ENCODE measurements at places on chromosomes 2 and 18. TPM values are rescaled to one million over a fixed set of nuclear protein-coding genes. Genes with fewer than 3 reads are reported as not detected.

Gene GKN2
- total RNA-seq = not detected

Gene KRTCAP3
- 6.4 TPM for total RNA-seq

Gene TDRD15
- total RNA-seq = not detected

Gene UCN
- total RNA-seq = 1.1 TPM

Gene MBOAT2
- total RNA-seq = 8.8 TPM

Gene DRC1
- total RNA-seq = not detected

GRCh38 chr2:31980674-31981356 lies 30.0 kb downstream of the MEMO1 start:
- H3K4me3 ChIP-seq = no peak overlapping the region
- peak overlapping the region; percentile 61 for H3K27ac ChIP-seq
- H3K4me1 ChIP-seq = peaks cover 18% of the 10 kb centered on the region
- peaks cover 20% of the 10 kb centered on the region for H3K36me3 ChIP-seq
- DNase-seq = no peak
- H3K27me3 ChIP-seq = no peaks in the 10 kb centered on the region

GRCh38 chr2:47064106-47064505 lies 91.0 kb downstream of the STPG4 start:
- peaks cover 9% of the 10 kb centered on the region for H3K36me3 ChIP-seq
- no peak overlapping the region for H3K4me3 ChIP-seq
- H3K27me3 ChIP-seq = no peaks in the 10 kb centered on the region
- no peak for DNase-seq
- H3K4me1 ChIP-seq = no peaks in the 10 kb centered on the region

DNA sequence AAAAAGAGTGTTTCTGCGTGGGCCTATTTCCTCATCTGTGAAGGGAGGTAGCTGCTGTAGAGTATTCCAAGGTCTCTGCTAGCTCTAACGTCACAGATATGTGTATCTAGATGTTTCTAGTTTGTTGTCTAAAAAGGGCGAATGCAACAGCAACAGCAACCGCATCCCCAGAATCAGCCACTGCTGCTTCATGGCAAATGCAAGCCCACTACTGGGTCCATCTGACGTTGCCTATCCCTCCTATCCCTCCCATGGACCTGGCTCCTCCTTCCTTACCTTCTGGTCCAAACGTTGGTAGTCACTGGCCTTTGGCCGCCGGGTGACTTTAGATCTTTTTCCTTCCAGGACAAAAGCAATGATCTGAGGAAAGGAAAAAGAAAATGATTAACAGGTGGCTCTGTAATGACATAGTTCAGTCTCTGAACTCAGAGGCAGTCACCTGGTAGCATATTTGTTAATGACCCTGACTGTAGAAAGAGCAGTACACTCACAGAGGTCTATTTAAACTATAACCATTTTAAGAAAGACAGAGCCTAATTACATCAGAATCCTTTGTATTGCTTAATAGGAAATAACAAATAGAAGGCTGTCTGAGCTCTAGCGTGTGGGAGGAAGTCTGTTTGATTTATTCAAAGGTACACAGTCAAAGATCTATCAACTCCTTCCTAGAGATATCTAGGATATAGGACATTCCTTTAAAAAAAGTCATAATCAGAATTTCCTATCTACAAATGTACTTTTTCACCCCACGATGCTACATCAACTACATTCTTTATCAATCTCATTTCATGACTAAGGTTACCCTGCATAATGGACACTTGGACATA lies 2.9 kb downstream of the TGOLN2 start:
- H3K27ac ChIP-seq = peak overlapping the region; percentile 100
- H3K4me3 ChIP-seq = peak overlapping the region; percentile 92
- no peaks in the 10 kb centered on the region for H3K27me3 ChIP-seq
- peaks cover 61% of the 10 kb centered on the region for H3K4me1 ChIP-seq
- H3K36me3 ChIP-seq = peaks cover 78% of the 10 kb centered on the region

DNA sequence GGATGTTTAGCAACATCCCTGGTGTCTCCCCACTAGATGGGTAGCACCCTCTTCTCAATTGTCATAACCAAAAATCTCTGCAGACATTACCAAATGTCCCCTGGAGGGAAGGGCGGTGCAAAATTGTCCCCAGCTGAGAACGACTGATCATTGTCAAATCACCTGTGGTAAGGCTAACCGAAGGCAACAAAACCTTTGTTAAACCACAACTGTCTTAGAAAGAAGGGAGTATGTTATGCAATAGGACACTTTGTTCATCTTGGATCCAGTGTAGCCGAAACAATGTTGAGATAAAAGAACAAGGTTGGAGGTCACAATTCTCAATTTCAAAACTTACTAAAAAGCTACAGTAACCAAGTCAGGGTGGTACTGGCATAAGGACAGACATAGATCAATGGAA lies 50.3 kb upstream of the ST3GAL5 start:
- no peak for DNase-seq
- H3K4me3 ChIP-seq = no peak overlapping the region
- H3K27me3 ChIP-seq = peaks cover 6% of the 10 kb centered on the region
- peaks cover 10% of the 10 kb centered on the region for H3K4me1 ChIP-seq
- no peak overlapping the region for H3K27ac ChIP-seq
- peaks cover 24% of the 10 kb centered on the region for H3K36me3 ChIP-seq

DNA sequence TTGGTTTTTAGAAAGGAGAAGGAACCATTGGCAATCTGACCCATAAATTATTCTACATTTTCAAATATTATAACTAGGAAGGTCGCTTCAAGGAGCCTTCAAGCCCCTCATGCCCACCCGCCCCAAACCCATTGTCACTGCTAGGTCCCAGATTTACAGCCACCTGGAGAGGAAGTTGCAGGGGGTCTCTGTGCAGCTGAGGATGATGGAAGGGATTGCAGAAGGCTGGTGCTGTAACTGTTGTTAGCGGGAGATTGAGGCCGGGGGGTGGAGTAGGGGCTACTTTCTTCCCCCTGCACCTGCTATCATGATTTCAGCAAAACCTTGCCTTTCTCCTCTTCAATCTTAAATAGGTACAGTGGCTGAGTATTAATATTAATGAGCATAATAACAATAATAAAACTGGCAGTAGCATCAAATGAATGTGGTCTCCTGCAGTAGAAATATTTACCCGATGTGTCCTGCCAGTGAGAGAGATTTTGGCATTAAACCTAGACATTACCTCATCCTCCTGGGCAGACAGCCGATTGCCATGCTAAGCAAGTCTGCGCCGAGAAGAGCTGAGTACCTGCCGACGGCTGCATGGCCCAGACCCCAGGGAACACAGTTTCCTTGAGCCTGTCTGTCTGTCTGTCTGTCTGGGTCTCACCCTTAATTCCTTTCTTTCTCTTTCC lies 225.4 kb downstream of the FAM210A start:
- no peak overlapping the region for H3K27ac ChIP-seq
- no peak for DNase-seq
- H3K27me3 ChIP-seq = peaks cover 3% of the 10 kb centered on the region
- peaks cover 26% of the 10 kb centered on the region for H3K4me1 ChIP-seq
- peaks cover 25% of the 10 kb centered on the region for H3K36me3 ChIP-seq
- no peak overlapping the region for H3K4me3 ChIP-seq

DNA sequence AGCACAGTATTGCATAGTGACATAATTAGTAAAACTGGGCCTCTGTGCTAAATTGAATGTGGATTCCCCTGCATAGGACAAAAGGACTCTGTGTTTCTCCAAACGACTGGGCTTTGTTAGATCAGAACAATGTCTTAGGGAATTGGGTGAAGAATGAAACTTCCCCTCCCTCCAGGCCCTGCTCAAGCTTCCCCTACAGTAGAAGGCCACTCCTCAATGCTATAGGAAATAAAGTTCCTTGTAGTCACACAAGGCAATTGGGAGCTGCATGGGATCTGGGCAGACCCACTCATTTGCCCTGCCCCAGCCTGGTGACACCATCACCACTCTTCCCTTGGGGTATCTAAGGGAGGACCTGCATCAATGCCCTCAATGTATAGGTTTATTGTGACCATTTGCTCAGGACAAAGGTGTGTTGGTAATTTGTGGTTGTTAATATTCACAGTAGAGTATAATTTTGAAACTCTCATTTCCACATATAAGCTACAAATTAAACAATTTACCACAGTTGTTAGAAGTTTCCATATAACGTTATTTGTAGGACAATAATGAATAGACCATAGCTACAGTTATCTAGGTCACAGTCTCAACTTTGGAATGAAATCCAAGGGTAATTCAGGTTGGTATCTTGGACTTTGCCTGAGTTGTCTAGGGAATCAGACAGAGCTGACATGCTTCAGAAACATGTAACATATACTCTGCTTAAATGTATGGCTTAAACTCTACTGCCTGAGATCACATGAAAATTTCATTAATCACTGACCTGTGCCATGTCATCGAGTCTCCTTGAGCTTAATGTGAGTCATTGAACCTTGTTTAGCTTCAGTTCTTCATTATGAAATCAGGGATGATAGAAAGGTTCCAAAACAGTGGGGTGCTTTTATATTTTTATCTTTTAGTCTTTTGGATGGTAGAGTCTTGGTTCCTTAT lies 64.8 kb upstream of the DARS1 start:
- H3K27me3 ChIP-seq = no peaks in the 10 kb centered on the region
- peak overlapping the region; percentile 50 for H3K4me3 ChIP-seq
- H3K36me3 ChIP-seq = peaks cover 17% of the 10 kb centered on the region
- no peak for DNase-seq

DNA sequence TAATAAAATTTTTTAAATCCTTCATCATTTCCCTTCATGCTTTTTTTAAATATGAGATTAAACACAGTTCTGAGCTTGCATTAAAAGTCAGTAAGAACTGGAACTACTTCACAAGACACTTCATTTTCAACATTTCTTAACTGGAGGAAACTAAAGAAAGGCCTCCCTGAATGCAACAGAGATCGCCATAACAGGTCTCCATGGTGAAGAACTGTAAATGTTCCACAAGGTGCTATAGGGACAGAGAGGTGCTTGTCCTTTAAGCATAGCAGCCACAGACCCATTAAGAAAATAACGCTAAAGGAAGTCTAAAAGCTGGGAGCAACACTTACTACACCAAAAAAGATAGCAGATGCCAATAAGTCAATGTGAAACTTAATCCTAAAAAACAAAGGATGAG lies 8.5 kb downstream of the STAM2 start:
- DNase-seq = no peak
- H3K27ac ChIP-seq = peak overlapping the region; percentile 68
- peaks cover 25% of the 10 kb centered on the region for H3K4me1 ChIP-seq
- peaks cover 14% of the 10 kb centered on the region for H3K36me3 ChIP-seq
- H3K27me3 ChIP-seq = no peaks in the 10 kb centered on the region

DNA sequence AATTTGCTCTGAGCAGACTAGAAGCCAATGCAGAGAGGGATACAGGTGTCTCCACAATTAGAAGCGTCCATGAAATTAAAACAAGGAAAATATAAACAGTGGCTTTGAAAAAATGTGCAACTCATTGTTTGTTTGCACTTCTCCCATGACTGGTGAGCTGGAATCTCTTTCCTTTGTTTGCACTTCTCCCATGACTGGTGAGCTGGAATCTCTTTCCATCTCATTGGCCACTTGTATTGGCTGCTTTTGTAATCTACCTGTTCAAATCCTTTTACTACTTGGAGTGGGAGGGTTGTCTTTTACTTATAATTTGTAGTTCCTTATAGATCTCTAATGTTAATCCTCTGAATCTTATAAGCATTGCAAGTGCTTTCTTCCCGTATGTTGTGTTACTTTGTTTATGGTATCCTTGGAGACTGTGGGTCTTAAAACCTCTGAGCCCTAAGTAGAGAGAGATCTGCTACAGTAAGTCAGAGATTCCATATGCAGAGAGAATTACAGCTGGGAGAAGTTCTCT lies 94.1 kb downstream of the RTN4 start:
- H3K27ac ChIP-seq = no peak overlapping the region
- peaks cover 15% of the 10 kb centered on the region for H3K4me1 ChIP-seq
- H3K4me3 ChIP-seq = no peak overlapping the region
- no peak for DNase-seq

Data from activated CD8-positive, alpha-beta memory T cell treated with anti-CD3 and anti-CD28 coated beads, Interleukin-2, amount 10 ng/mL, durations not matched to agents 7 days and 5 days (primary cell).